ENCODE measurements at places on chromosomes 1 and 21.
A peak's percentile ranks its signal among the peaks of the same experiment; 100 is the strongest.

DNA sequence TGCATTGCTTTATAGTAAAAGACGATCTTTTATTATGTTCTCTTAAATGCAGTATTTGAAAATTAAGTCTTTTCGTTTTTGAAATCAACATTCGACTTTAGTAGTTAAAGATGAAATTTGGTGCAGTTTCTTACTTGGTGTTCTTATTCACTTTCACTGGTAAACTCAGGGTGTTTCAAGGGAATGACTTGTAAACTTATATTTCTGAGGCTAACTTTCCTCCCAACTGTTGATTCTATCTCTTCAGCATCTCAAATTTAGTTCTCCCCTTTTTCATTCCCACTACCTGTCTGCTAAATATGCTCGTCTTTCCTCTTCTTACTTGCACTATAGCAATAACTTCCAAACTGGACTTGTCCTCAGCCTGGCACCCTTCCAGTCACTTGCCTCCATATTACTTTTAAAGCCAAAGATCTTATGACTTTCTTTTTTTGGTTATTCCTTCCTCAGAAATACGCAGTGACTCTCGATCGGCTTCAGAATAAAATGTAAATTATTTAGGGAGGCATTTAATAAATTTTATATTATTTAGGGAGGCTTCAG is 988 bp downstream of the SLC35A3 start:
- DNase-seq: no peak

DNA sequence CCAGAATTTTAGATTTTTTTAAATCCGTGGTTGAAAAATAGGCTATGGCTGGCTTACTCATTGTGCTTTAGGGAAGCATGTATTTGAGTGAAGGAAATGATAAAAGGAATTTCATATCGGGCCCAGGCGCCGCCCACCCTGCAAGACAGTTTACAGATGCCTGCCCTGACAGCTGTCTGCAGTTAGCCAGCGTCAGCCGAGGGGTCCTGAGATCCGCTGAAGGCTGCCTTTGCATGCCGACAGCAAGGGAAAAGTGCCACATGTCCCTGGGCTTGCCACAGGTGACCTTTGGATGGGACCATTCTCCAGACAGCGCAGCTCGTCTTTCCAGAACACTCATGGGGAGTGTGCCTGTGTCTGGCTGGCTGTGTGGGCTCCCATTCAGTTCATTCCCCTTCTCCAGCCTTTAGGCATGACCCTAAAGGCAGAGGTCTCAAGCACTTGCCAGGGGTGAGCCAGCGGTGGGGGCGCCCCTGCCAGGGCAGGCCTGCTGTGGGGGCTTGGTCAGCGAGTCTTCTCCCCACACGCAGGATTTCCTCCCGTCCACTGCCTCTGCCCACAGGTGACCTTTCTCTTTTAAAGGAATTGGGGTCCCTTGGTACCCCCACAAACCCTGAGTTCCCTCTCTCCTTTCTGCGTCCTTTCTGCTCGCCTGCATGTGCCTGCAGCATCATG is 46.1 kb upstream of the TRAPPC10 start:
- no peak for DNase-seq

DNA sequence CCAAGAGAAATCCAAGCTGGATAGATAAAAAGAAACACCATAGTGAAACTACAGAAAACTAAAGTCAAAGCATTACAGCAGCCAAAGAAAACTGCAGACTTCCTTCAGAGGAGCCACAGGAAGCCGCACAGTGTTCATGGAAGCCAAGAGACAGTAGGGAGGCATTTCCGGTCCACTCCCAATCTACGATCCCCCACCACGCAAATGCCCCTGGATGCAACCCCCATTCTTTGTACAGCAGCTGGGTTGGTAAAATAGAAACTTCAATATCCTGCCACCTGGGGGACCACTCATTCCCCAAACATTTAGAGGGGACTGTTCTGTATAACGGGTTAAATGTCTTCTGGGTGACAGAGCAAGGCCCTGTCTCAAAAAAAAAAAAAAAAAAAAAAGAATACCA is 43.9 kb upstream of the TSPEAR start:
- DNase-seq: no peak

DNA sequence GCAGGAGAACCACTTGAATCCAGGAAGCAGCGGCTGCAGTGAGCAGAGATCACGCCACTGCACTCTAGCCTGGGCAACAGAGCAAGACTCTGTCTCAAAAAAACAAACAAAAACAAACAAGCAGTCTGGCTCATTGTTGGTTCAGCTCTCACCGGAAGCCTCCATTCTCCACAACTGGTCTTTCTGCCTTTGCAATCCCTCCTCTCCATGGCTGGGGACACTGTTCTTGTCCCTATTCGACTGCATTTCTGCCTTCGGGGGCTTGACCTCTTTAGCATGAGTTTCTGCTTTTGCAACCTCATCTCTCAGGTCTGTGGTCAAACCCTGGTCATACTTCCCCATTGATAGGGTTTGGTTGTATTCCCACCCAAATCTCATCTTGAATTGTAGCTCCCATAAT is 216.3 kb upstream of the NR5A2 start:
- no peak for DNase-seq

- no peak for DNase-seq
Observed at GRCh38 chr1:23441446-23442148, 17.0 kb upstream of the TCEA3 start.

GRCh38 chr1:151963288-151963687 is 30.4 kb downstream of the S100A10 start:
- no peak for DNase-seq

- DNase-seq: peak; percentile 63
Observed at GRCh38 chr1:110433803-110434202, 17.1 kb upstream of the PROK1 start.

DNA sequence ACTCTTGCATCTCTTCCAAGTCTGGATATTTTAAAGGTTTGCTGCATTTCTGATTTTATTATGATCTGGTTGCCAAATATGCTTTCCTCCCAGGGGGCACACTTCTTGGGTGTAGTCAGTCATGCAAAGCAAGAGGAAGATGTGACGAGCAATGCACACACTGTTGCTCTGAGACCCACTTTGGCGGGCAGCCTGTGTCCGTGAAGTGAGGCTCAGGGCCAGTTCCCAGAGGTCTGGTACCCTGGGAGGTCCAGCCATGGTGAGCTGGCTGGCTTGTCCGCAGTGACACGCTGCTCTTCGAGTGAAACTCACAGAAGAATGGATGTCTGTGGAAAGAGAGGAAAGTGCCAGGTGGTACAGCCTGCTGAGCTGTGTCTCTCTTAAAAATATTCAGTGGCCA is 52.8 kb upstream of the EDN2 start:
- no peak for DNase-seq

Measured in NCI-H226 (cell line).